PC-3 (cell line): ENCODE measurements at places on chromosomes 12 and 14. TPM values are rescaled to one million over a fixed set of nuclear protein-coding genes. Genes with fewer than 3 reads are reported as not detected.

GRCh38 chr12:22360774-22361173 lies 26.3 kb upstream of the ST8SIA1 start:
- no peaks in the 10 kb centered on the region for H3K36me3 ChIP-seq
- H3K4me3 ChIP-seq: no peak overlapping the region
- H3K27me3 ChIP-seq: no peaks in the 10 kb centered on the region
- H3K4me1 ChIP-seq: no peaks in the 10 kb centered on the region
- no peak overlapping the region for H3K27ac ChIP-seq

DNA sequence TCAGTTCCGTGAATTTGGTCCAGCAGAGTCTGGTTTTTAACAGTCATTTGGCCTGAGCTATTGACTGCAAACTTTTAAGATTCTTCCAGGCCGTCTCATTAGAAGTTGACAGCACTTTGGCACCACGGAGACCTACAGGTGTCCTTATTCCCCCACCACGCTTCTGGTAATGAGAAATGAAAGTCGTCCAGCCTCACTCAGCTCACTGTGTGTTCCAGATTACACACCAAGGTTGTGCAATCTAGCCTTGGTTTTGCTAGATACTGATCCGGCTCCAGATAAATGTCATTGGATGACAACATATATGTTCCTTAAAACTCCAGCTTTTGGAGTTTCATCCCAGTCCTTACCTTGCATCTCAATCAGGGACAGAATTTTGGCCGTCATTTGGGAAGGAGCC lies 210.4 kb downstream of the CHST11 start:
- no peak overlapping the region for H3K27ac ChIP-seq
- H3K4me1 ChIP-seq: peaks cover 53% of the 10 kb centered on the region
- H3K4me3 ChIP-seq: no peak overlapping the region

The TAS2R42 gene
- total RNA-seq: not detected in 2 replicates

DNA sequence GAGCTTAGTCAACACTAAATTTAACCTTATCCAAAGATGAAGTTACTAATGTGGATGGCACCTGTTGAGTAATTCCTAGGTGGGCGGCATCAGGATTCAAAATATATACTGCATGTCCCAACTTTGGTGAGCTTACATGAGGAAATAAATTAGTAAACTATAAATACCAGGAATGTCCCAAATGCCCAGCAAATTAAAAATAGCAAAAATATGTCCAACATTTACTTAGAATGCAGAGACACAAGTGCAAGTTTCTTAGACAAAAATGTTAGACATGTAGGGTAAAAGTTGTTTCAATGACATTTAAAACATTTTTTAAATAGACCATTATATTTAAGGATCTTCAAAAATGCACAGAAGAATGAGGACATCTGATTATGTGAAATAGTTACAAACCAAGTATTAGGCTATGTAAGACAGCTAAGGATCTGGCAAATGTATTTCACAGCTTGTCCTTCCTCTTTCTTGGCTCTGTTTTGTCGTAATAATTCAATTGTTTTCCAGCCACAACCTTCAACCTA lies 115.9 kb downstream of the NAV3 start:
- no peaks in the 10 kb centered on the region for H3K36me3 ChIP-seq
- DNase-seq: no peak
- no peak overlapping the region for H3K4me3 ChIP-seq
- peaks cover 42% of the 10 kb centered on the region for H3K4me1 ChIP-seq
- no peaks in the 10 kb centered on the region for H3K27me3 ChIP-seq
- H3K27ac ChIP-seq: no peak overlapping the region

The ANO2 gene
- total RNA-seq: not detected in 2 replicates

DNA sequence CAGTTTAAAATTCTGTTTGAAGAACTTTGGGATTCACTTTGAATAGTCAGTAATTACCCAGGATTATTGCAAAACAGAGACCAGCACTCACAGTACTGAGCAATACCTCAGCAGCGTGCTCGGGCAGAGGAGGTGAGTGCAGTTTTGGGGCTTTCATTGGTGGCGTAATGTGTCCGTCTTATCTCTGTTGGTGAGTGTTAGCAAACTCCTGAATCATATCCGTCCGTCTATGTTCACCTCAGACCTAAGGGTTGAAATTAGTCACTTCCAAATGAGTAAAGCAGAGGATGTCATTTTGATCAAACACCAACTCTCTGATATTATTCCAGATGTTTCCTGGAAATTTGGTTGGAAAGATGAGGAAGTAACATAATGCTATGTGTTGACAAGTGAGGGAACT lies 82.8 kb downstream of the BORCS5 start:
- H3K4me1 ChIP-seq: peaks cover 43% of the 10 kb centered on the region
- H3K27me3 ChIP-seq: no peaks in the 10 kb centered on the region
- peak; percentile 88 for DNase-seq
- H3K27ac ChIP-seq: peak overlapping the region; percentile 92

The ARMH4 gene
- total RNA-seq: 2.6 and 3.3 TPM in 2 replicates

DNA sequence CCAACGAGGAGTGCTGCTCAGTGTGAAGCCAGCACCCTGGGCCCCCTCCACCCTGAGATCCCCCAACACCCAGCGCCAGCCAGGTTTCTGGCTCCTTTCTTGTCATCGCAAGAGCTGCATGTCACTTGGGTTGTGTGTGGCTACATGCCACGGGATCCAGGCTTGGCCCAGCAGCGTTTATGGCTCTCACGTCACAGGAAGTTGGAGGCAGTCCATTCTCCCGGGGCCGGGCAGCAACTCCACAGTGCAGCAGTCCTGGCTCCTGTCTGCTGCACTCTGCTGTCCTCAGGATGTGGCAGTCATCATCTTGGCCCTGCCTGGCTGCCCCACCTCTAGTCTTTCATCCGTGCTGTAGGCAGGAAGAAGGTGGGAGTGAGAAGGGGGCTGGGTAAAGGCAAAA lies 78.3 kb downstream of the AACS start:
- no peak overlapping the region for H3K27ac ChIP-seq
- H3K4me1 ChIP-seq: peaks cover 34% of the 10 kb centered on the region
- 0 out of 2 replicates have a peak, but pooled peaks cover 4% of the 10 kb centered on the region for H3K36me3 ChIP-seq
- no peak overlapping the region for H3K4me3 ChIP-seq

GRCh38 chr12:61566183-61566582 lies 694.0 kb upstream of the USP15 start:
- H3K4me1 ChIP-seq: no peaks in the 10 kb centered on the region
- H3K27ac ChIP-seq: no peak overlapping the region
- no peaks in the 10 kb centered on the region for H3K27me3 ChIP-seq
- no peak overlapping the region for H3K4me3 ChIP-seq
- no peaks in the 10 kb centered on the region for H3K36me3 ChIP-seq
- no peak for DNase-seq

The C12orf50 gene
- total RNA-seq: not detected in 2 replicates
